A172 (cell line): ENCODE measurements at places on chromosomes 4 and X. TPM values are rescaled to one million over a fixed set of nuclear protein-coding genes. Genes with fewer than 3 reads are reported as not detected.

DNA sequence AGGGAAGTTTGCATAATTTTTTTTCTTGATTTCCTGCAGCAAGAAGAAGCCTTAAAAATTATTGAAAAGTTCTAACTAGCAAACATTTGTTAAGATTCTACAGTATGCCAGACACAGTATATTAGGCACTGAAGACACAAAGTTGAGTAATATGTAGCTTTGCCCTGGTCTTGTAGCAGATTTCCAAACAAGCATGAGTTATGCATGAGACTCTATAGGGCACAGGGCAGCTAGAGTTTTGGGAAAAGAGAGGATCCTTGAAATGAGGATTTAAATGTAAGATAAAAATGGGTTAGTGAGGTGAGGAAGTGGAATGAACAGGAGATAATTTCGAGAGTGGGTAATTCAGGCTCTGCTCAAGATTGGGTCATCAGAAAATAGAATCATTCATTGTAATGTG is 8.6 kb upstream of the GPRIN3 start:
- DNase-seq, result no peak

DNA sequence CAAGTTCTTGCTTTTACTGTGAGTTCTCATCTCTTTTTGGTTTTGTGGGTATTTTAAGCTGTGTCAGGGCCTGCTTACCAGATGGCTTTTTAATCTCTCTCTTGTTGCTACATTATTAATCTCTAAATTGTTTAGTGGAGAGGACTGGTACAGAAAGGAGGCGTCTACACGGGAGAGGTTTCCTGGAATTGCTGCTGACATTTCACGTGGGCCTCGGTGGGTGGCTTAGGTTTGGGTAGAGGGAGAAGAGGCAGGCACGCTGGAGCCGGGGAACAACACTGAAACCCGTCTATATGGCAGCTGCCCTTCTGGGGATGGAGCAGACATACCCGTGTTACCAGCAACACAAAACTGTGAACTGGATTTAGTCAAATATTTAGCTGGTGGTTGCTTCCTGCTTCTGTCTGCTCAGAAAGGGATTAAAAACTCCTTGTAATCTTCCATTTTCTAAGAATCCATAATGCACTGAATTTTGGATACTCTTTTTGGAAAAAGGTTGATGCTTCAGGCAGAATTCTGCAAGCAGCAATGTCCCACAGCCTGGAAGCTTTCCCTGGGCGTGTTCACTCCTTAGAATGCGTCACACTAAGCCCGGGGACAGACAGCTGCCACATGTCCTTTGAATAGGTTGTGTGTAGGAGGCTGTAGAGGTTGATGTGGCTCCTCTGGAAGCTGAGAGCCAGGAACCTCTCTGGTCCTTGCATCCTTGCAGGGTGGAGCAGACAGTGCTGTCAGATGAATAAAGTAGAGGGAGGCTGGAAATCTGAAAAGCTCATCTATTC is 199.8 kb upstream of the GATB start:
- no peak for DNase-seq

- DNase-seq, result no peak
Observed at GRCh38 chr4:156778093-156778492, 193.5 kb downstream of the PDGFC start.

DNA sequence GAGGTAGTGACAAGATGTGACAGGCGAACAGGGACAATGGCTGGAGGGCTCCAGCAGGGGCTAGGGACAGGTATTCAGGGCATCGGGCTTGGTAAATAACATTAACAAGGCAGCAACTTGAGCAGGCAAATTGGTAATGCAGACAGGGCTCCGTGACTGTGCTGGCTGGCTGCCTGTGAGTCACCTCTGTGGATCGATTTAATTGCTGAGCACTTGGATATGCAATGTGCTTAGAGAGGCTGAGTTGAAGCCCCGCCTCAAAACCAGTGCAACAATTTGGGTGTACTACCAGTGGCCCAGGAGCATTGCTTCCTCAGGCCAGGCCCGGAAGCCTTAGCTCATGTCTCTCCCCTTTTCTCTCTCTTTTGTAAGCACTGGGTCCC is 19.5 kb downstream of the CNGA2 start:
- DNase-seq, result peak; percentile 35

The TACR3 gene
- not detected in 2 replicates for total RNA-seq

The PHF8 gene
- total RNA-seq, result 5.8 and 7.9 TPM in 2 replicates
